ENCODE measurements at places on chromosomes 5 and 9.

DNA sequence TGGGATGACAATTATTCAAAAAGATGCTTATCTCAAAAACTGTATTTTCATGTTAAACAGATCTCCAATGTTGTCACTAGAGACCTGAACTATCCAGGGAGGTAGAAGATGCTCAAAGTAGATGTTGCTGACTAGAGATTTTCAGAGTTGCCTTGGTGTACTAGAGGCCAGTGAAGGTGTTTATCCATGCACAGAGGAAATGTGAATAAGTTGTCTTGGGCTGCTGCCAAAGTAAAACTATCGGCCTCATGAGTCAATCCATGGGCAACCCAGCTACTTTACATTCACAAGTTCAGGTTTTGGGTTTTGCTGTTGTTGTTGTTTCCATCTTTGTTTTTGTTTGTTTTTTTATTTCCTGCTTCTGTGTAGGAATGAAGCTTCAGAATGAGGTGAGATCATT, 141.1 kb upstream of the RANBP3L start:
- DNase-seq: no peak

GRCh38 chr5:69202497-69202896, 13.1 kb downstream of the CENPH start:
- DNase-seq: no peak

- peak; percentile 24 for DNase-seq
These were observed at the start of gene S100Z for GRCh38 chr5:76849419-76850291. Gene S100Z (plus strand): TSS chr5:76850014. CDS start chr5:76875360, 25,346 bp downstream.

DNA sequence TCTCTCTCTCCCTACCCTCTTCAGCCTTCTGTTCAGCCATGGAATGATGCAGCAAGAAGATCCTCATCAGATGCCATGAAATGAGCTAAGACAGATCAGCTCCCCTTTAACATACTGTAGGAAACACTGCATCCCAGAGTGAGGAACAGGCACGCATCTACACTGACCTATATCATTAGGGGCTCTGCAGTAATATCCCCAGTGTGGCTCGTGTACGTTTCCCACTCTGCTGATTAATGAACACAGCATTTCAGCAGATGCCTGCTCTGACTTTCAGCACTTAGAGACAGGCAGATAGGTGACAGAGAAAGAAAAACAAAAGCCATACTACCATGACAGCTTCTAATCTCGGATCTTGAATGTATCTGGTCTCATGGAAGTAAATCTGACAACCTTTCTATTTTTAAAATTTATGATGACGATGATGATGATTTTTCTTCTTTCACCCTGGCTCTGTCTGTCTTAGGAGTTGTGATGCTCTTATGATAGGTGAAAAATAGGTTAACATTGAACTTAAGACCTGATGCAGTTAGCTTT, 750.3 kb downstream of the CDH12 start:
- no peak for DNase-seq

DNA sequence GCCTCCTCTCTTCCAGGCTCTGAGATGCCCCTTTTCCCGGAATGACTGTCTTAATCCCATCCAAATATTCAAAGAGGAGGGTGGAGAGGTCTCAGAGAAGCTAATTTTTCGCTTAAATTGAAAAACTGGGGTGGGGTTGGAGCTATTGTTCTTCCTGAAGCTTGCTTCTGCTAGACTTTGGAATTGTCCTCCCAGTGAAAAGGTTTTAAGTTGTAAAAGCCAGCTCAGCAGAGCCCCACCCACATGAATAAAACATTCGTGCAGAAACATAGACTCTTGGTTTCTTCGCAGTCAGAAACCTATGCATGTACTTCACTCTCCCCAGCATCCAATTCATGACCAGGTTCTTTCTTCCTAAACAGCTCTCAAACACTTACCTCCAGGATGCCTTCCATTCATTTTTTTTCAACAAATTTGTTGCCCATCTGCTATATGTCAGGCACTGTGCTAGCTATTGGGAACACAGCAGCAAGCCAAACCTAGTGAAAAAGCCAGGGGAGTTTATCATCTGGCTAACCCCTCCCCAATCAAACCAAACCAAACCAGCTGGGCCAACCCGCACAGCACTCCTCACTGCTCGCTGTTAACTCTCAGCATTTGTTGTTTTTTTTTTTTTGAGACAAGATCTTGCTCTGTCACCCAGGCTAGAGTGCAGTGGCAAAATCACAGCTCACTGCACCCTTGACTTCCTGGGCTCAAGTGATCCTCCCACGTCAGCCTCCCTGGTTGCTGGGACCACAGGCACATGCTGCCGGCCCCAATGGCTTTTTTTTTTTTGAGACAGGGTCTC, 37.9 kb upstream of the OCLN start:
- no peak for DNase-seq
